Amniotic epithelial cell (primary cell): ENCODE measurements at places on chromosomes 5 and 9.
A peak's percentile ranks its signal among the peaks of the same experiment; 100 is the strongest.

DNA sequence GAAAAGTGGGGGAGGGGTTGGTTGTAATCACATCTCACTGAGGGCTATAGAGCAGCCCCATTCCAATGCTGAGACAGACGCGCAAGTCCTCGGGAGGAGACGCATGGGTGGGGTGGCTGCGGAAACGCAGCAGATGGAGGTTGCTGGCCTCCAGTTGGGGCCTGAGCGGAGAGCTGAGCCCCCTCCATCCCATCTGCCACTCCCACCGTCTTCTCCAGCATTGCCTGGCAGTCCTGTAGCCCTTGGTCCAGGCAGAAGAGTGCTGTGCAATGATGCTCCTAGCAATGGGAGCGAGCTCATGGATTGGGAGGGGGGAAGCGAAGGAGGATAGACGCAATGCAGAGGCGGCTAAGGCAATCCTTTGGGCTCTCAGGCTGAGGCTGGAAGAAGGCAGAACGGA lies 79.4 kb upstream of the GLRA1 start:
- DNase-seq, result no peak

- no peak for DNase-seq
These were observed 13.2 kb downstream of the OR2K2 start for GRCh38 chr9:111316796-111317195.

GRCh38 chr5:65017636-65018035 lies 248.9 kb downstream of the CWC27 start:
- DNase-seq, result peak; percentile 59

DNA sequence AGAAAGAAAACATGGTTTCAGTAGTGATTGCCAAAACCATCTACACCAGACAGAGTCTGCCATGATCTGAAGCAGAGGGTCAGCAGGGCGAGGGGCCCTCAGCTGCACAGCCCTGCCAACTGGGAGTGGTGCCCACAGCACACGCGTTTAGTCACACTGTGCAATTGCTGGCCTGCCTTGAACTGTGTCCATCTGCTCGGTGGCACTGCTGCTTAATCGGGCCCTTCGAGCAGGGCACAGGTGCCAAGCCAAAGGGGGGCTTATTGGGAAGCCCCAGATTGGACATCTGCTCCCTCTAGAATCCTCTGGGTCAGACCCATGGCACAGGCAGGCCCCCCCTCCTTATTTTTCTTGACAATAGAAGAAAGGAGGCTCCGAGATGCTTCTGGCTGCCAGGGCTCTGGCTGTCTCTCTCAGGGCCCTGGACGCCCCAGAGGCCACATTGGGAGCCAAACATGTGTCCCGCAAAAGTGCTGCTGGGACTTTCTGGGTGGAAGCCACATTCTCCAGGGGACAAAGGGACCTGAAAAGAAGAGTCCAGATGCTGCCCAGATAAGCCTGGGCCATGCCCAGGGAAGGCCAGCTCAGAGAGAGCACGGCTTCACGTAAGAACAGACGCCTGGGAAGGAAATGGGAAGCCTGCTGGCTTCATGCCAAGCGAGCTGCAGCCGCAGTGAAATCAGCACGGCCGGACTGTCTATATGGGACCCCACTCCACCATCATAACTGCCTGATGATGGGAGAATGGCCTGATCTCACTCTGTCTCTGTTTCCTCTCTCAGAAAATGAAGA lies 349.2 kb downstream of the GADD45G start:
- DNase-seq, result no peak

DNA sequence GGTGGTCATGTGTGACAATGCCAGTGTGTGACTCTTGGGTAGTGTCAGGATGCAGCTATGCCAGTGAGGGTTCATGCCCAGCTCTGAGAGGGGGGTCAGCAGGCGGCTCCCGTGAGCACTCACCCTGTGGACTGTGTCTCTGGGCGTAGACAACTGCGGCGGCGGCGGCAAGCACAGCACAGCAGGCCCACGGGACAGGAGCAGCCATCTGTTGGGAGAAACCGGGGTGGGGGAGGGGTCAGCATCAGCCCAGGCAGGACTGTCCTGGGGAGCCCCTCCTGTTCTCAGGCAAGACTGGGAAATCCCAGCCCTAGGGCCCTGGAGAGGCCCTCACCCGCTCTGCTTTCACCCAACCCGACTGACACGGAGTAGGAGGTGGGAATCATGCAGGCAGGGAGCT lies 20.8 kb downstream of the CNTFR start:
- no peak for DNase-seq
